ENCODE measurements at places on chromosomes 5 and 9.

- peak; percentile 44 for DNase-seq
Observed at GRCh38 chr5:66882606-66883227, 286.5 kb downstream of the MAST4 start.

DNA sequence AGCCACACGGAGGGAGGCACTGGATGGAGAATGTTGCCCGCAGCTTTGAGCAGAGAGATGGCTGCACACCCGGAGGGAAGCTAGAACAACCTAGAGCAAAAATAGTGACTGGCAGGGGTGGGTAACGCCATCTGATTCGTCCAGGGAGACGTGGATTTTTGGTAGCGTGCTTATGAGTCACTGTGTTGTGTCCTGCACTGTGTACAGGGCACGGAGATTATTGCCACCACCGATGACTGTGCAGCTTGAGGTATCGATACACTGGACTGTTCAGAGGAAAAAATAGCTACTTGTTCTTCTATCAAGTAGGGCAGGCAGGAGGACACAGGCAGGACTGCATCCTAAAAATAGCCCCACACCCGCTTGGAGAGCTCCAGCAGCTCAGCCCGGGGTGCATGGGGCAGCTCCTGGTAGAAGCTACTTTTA, 6.0 kb downstream of the UBE2QL1 start:
- no peak for DNase-seq

DNA sequence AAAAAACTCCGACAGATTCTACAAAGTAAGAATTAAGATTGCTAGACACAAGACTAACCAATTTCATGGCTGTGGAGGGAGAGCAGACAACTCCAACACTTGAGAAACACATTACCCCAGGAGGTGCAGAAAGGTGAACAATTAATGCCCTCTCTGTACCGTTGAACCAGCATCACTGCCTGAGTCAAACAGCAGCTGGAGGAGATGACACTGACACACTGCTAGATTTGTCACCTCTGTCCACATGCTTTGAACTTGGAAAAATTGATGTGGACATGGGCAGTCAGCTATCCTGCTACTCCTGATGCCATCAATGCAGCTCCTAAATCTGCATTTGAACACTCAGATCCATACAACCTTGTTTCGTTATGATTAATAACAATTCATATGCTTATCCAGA, 51.7 kb downstream of the GPBP1 start:
- DNase-seq: no peak

GRCh38 chr9:37444890-37445289, 20.4 kb downstream of the ZBTB5 start:
- no peak for DNase-seq

- no peak for DNase-seq
Observed at GRCh38 chr5:148491015-148491792, 107.4 kb downstream of the FBXO38 start.

- no peak for DNase-seq
Observed at GRCh38 chr9:114031948-114032840, 45.9 kb downstream of the AMBP start.

GRCh38 chr9:89179540-89179894, 899 bp upstream of the SHC3 start:
- DNase-seq: no peak

All from activated T-cell treated with anti-CD3 and anti-CD28 coated beads, Interleukin-2, amount 50 U/mL, for 72 hours (primary cell).